ENCODE measurements at places on chromosomes 12 and 14.

DNA sequence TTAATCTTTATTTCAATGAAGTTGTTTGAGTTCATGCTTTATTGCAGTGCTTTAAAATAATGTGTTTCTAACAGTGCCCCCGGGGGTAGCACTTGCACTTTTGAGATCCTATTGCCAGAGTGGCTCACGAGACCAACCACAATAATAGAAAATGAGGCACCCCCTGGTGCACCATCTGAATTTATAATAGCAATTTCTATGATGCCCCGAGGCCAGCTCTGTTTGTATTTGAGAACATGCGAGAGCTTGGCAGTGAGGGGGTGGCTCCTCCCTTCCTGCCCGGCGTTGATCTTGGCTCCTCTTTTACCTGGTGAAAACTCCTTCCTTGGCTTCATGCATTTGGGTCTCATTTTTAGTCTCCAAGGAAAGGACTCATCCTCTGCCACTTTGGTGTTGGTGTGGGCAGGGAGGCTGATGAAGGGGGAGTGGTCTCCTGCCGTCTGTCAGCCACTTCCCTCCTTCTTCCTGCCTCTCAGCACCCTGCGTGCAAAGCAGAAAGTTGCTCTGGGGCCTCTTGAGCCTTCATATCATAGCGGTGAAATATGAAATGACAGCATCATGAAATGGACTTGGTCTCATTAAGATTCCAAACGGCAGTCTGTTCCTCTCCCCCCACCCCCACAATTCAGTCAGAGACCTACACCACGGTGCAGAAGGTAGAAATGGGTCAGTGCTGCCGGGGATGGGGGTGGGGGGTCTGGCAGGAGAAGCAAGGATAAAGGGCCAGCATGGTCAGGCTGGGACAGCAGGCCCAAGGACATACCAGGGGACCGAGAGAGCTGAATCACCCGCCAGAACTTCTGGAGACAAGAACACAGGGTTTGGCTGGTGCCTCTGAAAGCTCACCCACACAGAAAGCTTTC is 17.7 kb upstream of the NRXN3 start:
- no peak for DNase-seq

DNA sequence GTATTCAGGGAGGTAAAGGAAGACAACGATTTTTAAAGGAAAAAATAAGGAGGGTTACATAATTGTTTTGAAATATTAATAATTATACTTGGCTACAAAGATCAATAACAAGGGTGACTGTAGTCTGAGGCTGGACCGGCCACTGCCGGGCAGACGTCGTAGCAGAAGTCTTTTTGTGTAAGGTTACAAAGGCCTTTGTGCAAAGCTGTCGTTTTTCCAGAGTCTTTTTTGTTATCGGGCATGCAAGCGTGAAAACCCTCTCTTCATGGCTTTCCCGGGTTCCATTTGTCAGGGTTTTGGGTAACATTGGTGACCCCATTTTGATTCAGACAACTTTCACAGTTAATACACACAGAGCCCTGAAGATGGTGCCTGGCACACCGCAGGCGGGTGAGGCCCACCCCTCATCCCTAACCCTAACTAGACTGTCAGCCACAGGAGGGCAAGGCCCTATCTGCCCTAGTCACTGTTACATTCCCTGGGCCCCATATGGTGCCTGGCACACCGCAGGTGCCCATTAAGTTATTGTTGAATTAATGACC is 31.3 kb downstream of the RILPL1 start:
- DNase-seq, result no peak

DNA sequence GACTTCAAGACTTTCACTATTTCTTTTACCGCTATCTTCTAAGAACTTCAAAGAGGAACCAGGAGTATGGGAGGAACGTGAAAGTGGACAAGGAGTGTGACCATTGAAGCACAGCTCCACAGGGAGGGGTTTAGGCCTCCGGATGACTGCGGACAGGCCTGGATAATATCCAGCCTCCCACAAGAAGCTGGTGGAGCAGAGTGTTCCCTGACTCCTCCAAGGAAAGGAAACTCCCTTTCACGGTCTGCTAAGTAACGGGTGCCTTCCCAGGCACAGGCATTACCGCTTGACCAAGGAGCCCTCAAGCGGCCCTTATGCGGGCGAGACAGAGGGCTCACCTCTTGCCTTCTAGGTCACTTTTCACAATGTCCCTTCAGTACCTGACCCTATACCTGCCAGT is 267.0 kb downstream of the RPL10L start:
- no peak for DNase-seq

GRCh38 chr12:31011746-31012566 is 61.7 kb upstream of the DDX11 start:
- no peak for DNase-seq

DNA sequence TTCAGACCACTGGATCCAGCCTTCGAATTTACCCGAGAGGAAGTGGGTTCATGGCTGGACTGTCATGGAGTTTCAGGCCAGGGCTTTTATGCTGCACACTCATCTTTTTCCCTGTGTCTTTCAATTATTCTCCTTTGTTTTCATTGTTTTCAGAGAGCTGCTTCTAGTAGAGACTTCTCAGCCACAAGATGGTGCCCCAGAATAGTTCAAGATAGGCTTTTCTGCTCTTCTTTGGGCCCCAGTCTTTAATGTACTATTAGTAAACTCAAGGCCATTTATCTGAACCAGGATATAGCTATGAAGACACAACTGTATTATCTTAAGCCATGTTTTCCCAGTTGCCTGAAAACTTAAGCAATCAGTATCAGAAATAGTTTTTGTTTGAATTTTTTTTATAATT is 30.4 kb upstream of the PSMA6 start:
- DNase-seq, result peak; percentile 12

DNA sequence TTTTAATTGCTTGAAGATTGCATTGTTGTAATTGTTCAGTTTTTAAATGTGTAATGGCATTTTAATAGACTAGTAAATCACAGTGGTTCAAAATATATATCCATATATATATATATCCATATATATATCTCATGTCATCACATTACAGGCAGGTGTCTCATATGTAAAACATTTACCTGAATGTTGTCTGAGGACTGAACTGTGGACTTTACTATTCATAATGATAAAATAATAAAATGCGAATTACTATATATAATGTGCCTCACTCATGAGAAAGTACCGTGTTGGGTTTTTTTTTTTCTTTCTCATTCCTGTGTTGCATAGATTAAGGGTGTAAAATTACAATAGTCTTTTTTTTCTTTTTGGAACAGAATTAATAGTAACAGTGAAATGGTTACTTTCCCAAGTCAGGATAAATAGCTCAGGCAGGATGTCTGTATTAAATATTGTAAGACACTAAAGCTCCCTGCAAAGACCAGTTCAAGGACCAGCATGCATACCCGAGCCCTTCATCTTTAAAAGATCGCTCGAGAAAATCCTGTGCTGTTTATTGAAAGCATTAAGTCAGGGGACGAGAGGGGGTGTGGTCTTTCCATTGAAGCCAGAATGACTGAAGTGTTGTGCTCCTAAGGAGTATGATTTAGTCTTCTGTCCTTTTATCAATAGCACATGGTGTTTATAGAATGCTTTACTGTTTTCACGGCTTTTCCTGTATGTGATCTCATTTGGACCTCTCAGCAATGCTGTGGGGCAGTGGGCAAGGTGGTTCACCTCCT is 173.5 kb downstream of the CRADD start:
- no peak for DNase-seq

- DNase-seq, result no peak
Measured at GRCh38 chr14:66281036-66281776, 205.0 kb upstream of the CCDC196 start.

DNA sequence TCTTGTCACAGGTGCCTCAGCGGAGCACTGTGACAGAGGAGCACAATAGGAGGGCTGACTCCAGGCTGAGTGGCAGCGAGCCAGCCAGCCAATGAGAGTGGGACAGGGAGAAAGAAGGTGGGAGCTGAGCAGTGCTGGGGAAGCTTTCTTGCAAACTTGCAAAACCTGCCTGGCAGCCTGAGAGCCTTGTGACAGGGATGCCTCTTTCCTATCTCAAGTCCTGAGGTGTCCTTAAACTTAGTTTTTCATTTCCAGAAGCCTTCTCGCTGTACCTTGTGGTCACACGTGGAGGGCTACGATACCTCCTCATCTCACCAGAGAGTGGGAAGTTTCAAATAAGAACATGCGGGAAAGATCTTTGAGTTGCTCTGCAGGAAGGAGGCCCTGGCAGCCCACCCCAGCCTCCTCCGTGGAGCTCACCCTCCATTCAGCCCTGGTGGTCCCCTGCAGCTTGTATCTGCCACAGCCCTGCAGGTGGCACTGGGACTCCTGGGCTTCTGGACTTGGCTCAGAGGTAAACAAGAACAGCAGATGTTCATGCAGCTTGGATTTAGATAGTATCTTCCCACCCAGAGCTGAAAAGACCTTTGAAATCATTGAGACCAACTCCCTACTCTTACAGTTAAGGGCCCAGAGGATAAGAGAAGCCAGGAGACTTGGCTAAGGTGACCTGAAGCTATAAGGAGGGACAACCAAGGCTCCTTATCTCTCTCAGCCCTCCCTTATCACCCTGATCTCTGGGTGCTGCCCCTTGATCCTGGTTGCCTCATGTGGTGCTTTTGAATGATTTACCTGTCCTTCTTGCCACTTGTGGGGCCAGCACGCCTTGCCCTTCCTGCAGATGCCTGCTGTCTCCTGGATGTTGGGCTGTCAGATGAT is 153.5 kb upstream of the MAX start:
- no peak for DNase-seq

- peak; percentile 8 for DNase-seq
Measured at GRCh38 chr12:89671469-89671868, 37.2 kb downstream of the ATP2B1 start.

GRCh38 chr12:121889274-121889624 is 659 bp downstream of the PSMD9 start:
- no peak for DNase-seq

GRCh38 chr12:56126732-56127239 is 1.3 kb upstream of the ESYT1 start:
- DNase-seq, result no peak

DNA sequence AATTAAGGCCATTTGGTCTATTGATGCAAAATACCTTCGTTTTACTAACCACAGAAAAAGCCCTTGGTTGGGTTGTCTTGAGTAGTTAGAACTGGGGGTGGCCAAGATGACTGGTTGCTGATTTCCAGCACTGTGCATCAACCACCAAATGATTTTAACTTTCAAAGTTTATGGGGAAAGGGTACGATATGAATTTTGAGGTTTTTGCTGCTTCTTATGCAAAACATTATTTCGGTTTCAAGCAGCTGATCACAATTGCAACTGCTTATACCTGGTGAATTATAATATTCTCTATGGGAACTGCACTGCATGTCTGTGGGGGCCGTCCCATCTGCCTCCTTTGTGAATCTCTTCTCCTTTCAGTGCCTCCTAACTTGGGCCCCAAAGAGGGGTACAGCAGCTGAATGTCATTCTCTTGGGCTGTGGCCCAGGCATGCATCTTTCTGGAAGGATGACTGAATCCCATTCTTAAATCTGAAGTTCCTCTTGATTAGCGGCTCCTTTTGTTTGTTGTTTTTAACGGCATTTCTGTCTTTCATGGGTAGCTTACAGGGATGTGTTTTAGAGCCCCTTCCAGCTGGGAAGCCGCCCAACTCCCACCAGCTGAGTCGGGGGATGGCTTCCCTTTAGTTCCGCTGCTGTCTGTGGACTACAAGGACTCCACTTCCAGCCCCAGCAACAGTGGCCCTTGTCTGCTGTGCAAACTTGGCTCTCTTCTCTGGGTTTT is 479.8 kb downstream of the ZFP36L1 start:
- no peak for DNase-seq

- DNase-seq, result peak; percentile 3
Measured at GRCh38 chr14:101365329-101366158, 195.8 kb upstream of the DIO3 start.

DNA sequence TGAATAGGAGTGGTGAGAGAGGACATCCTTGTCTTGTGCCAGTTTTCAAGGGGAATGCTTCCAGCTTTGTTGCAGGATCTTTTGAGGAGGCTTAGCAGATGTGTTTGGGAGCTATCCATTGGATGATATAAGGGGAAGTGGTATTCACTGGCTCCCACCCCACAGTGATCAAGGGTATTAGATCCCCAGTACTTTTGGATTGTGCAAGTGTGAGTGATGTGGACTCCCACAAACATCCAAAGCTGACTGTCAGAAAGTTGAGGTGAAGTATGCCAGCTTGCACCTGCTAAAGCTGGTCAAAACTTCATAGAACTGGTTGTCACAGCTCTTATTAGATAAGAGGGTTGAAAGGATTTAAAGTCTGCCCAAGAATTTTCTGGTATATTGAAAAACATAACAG is 110.1 kb upstream of the BTG1 start:
- no peak for DNase-seq

- DNase-seq, result no peak
Measured at GRCh38 chr12:67035121-67035520, 234.0 kb upstream of the CAND1 start.

DNA sequence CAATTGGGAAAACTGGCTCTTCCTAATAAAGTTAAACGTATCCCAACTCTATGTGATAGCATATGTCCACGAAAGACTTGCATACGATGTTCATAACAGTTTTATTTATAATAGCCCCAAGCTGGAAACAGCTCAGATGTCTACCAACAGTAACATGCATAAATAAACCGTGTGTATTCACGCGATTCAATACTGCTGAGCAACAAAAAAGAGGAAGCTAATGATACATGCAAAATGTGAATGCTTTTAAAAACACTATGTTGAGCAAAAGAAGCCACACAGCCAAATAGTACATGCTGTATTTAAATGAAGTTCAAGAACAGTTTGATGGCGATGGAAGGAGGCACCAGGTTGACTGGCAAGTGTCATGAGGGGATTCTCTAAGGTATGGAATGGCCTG is 55.7 kb downstream of the TRIM9 start:
- DNase-seq, result no peak

DNA sequence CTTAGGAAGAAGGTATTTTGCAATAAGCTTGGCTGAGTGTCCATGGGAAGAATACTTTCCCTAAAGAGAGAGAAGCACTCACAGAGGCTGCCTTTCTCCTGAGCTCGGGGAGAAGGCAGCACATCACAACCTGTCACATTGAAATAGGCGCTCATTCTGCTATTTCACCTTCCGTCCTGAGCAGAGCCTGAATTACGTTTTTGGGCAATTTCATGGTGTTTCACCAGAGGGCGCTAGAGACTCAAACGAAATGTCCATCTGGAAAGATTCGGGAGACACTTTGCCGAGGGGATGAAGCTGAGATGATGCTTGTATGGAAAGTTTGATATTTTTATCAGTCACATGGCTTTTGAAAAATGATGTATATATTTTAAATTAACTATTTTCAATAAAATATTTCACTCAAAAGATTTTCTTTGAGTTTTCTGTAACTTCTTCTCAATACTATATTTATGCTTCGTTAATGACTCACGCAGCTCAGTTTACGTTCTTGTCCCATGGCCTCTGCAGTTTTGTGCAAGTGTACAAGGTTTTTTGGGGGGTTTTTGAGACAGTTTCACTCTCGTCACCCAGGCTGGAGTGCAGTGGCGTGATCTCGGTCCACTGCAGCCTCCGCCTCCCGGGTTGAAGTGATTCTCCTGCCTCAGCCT is 17.4 kb upstream of the B4GALNT3 start:
- peak; percentile 19 for DNase-seq

- DNase-seq, result no peak
Measured at GRCh38 chr14:100434911-100435438, 111.8 kb downstream of the SLC25A47 start.
